Eye (tissue), 1 donor: ENCODE measurements at places on chromosomes 2 and 18.

- peak; percentile 21 for DNase-seq
These were observed 13.0 kb downstream of the XDH start for GRCh38 chr2:31401580-31401979.

- DNase-seq: peak; percentile 82
These were observed 56.5 kb downstream of the EMX1 start for GRCh38 chr2:72973566-72974435.

DNA sequence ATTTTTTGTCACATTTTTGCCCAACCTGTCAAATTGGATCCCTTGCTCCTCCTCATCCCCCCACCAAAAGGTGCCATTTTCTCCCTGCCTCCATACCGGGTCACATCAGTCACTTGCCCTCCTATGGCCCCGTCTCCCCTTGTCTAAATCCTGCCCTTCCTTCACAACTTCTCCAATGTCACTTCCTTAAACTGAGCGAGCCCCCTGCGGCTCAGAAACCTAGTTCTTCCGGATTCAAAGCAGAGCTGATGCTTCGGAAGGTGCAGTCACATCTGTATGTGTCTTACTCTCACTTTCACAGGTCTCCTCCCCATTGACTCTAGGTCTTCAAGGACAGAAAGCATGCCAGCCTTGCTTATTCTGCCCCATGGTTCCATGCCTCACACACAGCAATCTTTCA lies 22.1 kb downstream of the TNP1 start:
- no peak for DNase-seq

- peak; percentile 83 for DNase-seq
These were observed 587 bp downstream of the SUMO1 start for GRCh38 chr2:202237787-202238233.

- no peak for DNase-seq
These were observed 87.2 kb downstream of the KCTD18 start for GRCh38 chr2:200422532-200423261.

- no peak for DNase-seq
These were observed 502.3 kb upstream of the KLHL29 start for GRCh38 chr2:22882643-22883042.

DNA sequence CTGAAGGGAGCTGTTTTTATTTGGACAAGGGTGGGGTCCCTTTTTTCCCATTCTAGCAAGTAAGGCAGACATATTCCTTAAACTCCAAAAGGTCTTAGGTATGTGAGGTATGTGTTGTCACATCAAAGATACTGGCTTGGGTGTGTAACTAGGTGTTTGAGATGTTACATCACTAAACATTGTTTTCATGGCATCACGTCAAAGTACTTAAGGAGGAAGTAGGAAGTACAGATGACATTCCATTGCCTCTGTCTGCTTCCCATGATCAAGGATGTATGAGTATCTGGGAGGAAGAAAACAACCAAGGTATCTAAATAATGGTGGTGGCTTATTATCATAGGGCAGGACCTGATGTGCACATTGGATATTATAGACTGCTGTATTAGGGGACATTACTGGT lies 39.3 kb downstream of the CD302 start:
- DNase-seq: no peak

DNA sequence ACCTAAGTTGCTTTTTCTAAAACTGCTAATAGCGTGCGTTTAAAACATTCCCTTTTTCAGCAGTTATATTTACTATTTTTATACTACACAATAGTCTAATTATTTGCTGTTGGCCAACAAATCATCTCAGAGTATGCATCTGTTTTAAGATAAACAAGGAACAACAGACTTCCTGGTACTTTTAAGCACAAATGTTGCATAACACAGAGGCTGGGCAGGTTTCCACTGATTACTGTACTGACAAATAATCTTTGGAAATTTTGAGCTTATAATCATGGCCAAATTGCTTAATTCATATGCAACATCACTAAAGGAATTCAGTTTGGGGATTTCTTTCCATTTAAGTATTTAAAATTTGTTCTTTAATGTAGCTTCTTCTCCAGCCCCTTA lies 737.4 kb upstream of the SALL3 start:
- peak; percentile 18 for DNase-seq

DNA sequence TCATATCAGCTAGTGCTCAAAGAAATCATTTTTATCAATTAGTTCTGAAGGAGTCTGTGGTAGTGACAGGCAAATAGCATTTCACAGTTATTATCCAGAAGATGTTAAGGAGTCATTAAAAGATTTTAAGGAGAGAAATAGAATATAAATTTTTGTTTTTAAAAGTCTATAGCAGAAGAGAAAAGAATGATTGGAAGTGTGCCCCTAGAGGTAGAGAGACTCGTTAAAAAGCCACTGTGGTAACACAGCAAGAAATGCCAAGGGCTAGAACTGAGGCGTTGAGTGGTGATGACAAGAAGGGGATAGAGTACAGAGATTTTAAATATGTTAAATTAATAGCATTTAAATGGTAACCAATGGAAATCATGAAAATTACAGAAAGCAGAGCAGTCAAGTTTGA lies 78.3 kb downstream of the VWC2L start:
- DNase-seq: no peak

DNA sequence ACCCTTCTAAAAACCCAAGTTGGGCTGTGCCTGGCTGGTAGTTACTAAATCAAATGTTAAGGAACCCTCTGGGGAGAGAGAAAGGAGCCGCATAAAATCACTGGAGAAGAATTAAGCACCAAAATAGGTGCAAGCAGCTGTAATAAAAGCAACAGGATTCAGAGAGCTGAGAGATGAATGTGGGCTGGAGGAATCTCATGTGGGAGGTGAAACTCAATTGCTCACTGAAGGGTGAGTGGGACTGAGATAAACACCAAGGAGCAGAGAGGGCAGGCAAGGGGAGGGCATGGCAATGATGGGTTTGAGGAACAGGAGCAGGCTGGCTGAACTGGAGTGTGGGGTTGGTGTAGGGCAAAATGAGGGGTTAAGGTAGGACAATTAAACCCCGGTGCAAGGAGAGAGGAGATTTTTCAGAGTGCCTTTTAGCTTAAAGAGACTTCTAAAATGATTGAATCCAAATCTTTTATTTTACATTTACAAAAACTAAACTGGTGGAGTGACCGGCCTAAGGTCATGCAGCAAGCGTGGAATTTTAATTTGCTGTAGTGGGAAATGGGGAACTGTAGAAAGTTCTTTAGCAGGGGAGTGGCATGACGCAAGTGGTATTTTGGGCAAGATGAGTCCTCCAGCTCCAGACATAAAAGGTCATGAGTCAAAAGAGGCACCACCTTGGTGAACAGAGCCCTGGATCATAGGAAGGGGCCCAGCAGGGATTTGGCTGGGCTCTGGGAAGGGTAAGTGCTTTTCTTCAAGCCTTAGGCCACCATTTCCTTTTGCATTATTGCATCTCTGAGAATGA lies 10.5 kb downstream of the PLB1 start:
- no peak for DNase-seq

DNA sequence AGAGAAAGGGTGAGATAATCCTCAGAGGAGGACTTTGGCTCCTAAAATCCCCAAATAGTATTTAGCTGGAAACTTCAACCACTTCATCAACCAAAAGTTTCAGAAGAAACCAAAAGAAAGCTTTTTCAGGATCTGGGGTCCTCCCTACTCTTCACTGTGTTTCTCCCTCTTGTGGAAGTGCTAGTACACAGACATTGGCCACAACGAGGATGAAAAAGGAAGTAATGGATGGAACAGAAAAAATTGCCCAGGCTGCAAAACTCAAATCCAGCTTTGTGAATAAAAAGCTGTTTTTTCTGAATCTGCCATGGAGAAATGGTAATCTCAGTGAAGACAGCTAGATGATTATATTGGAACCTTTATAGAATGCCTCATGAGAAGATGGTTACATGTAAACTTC lies 4.0 kb downstream of the PID1 start:
- DNase-seq: no peak

GRCh38 chr2:85734942-85735608 lies 18.7 kb upstream of the ATOH8 start:
- no peak for DNase-seq

- DNase-seq: no peak
These were observed 9.4 kb upstream of the CXCR4 start for GRCh38 chr2:136127356-136127755.

- no peak for DNase-seq
These were observed 343.1 kb upstream of the LYPD1 start for GRCh38 chr2:133012847-133013734.

- DNase-seq: no peak
These were observed 37.3 kb upstream of the TANK start for GRCh38 chr2:161122772-161123530.

GRCh38 chr18:10571537-10571936 lies 45.7 kb downstream of the NAPG start:
- DNase-seq: no peak

GRCh38 chr2:108536133-108536780 lies 2.0 kb downstream of the LIMS1 start:
- DNase-seq: no peak

DNA sequence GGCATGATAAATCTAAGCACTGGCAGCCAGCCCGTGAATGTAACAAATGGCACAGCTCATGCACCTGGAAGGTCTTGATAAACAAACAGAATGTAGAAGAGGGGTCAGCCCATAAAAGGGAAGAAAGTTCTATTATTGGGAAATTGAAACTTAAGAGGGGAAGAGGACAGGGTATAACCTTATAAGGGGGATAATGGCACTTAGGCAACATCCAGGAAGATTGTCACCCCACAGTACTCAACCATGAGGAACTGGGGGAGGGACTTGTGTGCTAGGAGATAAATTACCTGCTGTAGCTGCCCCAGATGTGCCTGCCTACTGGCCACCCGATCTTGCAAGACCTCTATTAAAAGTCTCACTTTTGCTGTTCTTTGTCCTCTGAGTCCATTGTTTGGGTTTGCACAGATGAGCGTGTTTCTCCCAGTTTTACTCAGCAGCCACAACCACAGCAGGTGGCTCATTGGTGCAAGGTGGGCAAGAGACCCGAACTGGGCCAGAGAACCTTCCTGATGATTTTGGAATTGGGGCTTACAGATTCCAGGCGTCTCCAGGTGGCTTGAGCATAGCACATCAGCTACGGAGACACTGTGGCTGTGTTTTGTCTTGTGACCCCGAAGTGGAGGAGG lies 79.0 kb upstream of the TAF1B start:
- DNase-seq: no peak

DNA sequence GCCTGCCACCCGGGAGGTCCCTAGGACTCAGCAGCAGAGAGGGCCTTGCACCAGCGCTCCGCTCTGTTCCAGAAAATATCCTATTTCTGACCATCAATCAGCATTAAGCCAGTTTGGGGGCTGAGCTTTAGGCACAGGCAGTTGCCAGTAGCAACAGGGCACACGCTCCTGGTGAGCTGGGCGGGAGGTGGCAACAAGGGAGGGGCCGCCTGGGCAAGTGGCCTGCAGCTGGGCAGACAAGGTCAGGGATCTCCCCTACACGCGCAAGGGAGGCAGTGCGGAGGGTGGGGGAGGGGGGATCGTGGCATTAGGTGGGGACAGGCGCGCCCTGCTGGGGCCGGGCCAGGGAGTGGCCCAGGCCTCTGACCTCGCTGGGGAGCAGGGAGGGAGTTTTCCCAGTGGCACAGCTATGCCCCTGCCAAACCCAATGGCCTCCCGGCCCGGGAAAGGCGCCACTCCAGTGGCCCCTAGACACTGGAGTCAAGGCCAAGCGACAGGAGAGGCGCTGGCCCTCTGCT lies 302.8 kb downstream of the NCKAP5 start:
- peak; percentile 76 for DNase-seq

- no peak for DNase-seq
These were observed 37.1 kb downstream of the TACR1 start for GRCh38 chr2:75162259-75162658.

GRCh38 chr18:3151399-3152264 lies 68.1 kb downstream of the MYOM1 start:
- peak; percentile 67 for DNase-seq

DNA sequence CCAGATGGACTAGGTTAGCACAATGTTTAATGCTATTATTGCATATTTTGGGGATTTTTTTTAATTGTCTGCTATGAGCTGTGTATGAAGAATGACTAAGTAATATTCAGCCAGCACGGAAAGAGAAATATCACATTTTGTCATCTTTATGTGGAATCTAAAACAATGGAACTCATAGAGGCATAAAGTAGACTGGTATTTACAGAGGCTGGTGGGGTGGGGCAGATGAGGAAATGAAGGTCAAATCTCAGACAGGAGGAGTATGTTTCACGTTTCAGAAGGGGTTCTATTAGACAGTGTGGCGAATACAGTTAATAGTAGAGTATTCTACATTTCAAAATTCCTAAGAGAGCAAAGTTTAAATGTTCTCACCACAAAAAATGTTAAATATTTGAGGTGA lies 4.7 kb downstream of the CDH19 start:
- DNase-seq: no peak

DNA sequence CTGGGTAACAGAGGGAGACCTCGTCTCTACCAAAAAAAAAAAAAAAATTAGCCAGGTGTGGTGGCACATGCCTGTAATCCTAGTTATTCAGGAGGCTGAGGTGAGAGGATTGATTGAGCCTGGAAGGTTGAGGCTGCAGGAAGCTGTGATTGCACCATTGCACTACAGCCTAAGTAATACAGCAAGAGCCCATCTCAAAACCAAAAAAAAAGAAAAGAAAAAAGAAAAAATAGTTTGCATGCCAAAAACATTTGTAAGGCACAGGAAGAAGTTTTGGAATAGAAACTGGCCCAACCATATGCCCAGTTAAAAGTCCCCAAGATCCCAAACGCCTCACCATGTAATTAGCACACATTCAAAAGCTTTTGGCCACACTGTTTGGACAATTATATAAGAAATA lies 13.4 kb upstream of the ACOXL start:
- no peak for DNase-seq

GRCh38 chr2:96762529-96763311 lies 2.0 kb downstream of the CNNM4 start:
- peak; percentile 70 for DNase-seq

DNA sequence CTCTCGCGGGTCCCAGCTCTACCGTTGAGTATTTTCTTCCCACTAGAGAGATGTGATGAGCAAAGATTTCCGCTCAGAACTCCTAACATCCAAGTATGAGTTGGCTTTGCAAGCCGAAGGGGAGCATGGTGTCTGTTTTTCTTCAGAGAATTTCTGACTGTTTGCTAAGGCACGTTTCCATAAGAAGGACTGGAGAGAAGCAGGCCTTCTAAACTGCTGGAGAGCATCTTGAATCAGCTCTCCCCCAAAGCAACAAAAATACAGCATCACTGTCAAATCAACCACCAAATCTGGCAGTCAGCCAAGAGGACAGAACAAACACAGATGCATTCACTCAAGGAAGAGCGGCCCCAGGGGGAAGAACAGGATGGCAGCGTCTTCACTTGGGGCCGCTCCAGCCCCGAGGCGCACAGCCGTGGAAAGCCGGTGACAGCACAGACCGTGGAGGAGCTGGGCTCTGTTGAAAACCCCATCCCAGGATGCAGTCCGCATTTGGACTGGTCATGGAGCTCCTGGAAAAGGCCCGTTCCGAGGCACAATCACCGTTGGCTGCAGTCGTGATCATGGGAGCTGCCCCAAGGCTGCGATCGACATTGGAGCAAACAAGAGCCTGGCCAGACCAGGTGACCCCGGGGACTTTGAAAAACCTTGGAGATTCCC lies 101.4 kb downstream of the NFATC1 start:
- DNase-seq: peak; percentile 79

DNA sequence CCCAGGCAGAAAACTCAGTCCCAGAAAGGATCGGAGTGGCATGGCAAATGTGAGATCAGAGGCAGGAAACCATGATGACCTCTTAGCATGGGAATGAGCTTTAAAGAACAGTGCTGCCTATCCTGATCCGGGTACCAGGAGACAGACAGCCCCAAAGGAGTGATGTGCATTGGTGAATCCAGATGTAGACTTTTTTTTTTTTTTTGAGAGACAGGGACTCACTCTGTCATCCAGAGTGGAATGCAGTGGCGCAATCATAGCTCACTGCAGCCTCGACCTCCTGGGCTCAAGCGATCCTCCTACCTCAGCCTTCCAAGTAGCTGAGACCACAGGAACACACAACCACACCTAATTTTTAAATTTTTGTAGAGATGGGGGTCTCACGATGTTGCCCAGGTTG lies 122.7 kb downstream of the VAPA start:
- DNase-seq: no peak
